ENCODE measurements at places on chromosomes 12 and 14. TPM values are rescaled to one million over a fixed set of nuclear protein-coding genes. Genes with fewer than 3 reads are reported as not detected.

BLOC1S1 gene
- total RNA-seq: 309 TPM

C12orf56 gene
- total RNA-seq: not detected

LRIG3 gene
- total RNA-seq: 16.5 TPM

RNASE1 gene
- not detected for total RNA-seq

PIWIL1 gene
- total RNA-seq: not detected

IAPP gene
- not detected for total RNA-seq

RHOJ gene
- not detected for total RNA-seq

FZD10 gene
- total RNA-seq: not detected

TBX5 gene
- total RNA-seq: not detected

TPH2 gene
- not detected for total RNA-seq

VRTN gene
- total RNA-seq: 0.03 TPM

PMCH gene
- not detected for total RNA-seq

SLC10A1 gene
- not detected for total RNA-seq

SIX1 gene
- total RNA-seq: 22.9 TPM

KIAA0586 gene
- total RNA-seq: 6.4 TPM

SIX6 gene
- total RNA-seq: not detected

MGP gene
- not detected for total RNA-seq

B4GALNT3 gene
- 1.9 TPM for total RNA-seq

RAD51AP1 gene
- total RNA-seq: 46.3 TPM

WSCD2 gene
- not detected for total RNA-seq

TMCC3 gene
- 0.10 TPM for total RNA-seq

WIF1 gene
- total RNA-seq: not detected

NTF3 gene
- not detected for total RNA-seq

LALBA gene
- total RNA-seq: not detected

TRPV4 gene
- total RNA-seq: not detected

CCDC177 gene
- total RNA-seq: not detected

ERG28 gene
- total RNA-seq: 5.8 TPM

C12orf50 gene
- total RNA-seq: not detected

PGF gene
- total RNA-seq: 0.71 TPM

RAPGEF3 gene
- 106 TPM for total RNA-seq

SERPINA1 gene
- 1.1 TPM for total RNA-seq

BICDL1 gene
- total RNA-seq: 15.9 TPM

LRCOL1 gene
- not detected for total RNA-seq

CCT2 gene
- total RNA-seq: 641 TPM

LRRC10 gene
- not detected for total RNA-seq

WASHC3 gene
- total RNA-seq: 86.2 TPM

AQP5 gene
- not detected for total RNA-seq

SLC25A47 gene
- total RNA-seq: not detected
